ENCODE measurements at places on chromosomes 3 and 15. TPM values are rescaled to one million over a fixed set of nuclear protein-coding genes. Genes with fewer than 3 reads are reported as not detected.

The PRR20G gene
- not detected for polyA plus RNA-seq

- DNase-seq: no peak
These were observed 40.2 kb downstream of the SLMAP start for GRCh38 chr3:57796261-57796660.

- DNase-seq: no peak
These were observed 371.4 kb downstream of the SOX2 start for GRCh38 chr3:182083112-182083511.

DNA sequence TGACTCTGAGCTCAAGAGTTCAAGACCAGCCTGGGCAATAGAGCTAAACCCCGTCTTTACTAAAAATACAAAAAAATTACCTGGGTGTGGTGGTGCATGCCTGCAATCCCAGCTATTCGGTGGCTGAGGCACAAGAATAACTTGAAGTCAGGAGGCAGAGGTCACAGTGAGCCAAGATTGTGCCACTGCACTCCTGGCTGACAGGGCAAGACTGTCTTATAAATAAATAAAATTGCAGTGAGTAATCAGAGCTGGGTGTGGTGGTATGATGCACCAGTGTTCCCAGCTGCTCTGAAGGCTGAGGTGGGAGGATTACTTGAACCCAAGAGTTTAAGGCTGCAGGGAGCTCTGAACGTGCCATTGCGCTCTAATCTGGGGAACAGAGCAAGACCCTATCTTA is 55.9 kb upstream of the GCNT3 start:
- no peak for DNase-seq

- no peak for DNase-seq
These were observed 290.4 kb upstream of the C2CD4B start for GRCh38 chr15:62455441-62455921.

The CFAP92 gene
- polyA plus RNA-seq: 0.48 TPM

DNA sequence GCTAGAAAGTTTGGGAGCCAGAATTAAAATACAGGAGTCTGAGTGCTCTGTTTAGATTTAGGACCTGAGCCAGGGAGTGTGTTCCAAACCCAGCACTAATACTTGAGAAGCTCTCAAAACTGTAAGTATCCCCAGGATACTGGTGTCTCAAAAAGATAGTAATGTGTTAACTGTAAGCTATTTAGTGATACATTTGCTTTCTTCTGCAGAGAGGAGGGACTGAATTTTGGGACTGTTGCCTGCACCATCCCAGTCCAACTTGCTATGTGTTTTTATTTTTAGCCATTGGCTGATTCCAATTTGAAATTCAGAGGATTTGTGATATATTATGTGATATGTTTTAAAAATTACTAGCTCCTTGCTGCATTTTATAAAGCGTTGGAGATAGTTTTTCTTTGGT is 31.5 kb downstream of the UBE2E1 start:
- no peak for DNase-seq

The IL17RB gene
- 0.70 TPM for polyA plus RNA-seq

DNA sequence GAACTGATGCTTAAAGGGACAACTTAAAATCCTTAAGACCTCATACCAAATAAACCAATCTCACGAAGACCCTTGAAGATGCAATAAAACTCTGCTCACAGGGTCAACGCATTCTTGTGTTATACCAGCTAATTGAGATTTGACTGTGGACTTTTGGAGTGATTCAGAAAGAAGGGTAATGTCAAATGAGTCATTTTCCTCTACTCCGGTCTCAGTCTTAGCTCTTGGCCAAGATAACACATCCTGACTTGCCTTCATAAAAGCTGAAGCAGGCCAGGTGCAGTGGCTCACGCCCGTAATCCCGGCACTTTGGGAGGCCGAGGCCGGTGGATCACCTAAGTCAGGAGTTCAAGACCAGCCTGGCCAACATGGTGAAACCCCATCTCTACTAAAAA is 3.8 kb downstream of the PKM start:
- peak; percentile 61 for DNase-seq

The COX17 gene
- polyA plus RNA-seq: 253 TPM

- no peak for DNase-seq
These were observed 22.9 kb downstream of the EPHB3 start for GRCh38 chr3:184584464-184584891.

- no peak for DNase-seq
These were observed 12.1 kb downstream of the EPHB1 start for GRCh38 chr3:134807189-134807588.

- no peak for DNase-seq
These were observed 22.7 kb upstream of the IREB2 start for GRCh38 chr15:78415284-78415683.

The RGMA gene
- polyA plus RNA-seq: 0.75 TPM

DNA sequence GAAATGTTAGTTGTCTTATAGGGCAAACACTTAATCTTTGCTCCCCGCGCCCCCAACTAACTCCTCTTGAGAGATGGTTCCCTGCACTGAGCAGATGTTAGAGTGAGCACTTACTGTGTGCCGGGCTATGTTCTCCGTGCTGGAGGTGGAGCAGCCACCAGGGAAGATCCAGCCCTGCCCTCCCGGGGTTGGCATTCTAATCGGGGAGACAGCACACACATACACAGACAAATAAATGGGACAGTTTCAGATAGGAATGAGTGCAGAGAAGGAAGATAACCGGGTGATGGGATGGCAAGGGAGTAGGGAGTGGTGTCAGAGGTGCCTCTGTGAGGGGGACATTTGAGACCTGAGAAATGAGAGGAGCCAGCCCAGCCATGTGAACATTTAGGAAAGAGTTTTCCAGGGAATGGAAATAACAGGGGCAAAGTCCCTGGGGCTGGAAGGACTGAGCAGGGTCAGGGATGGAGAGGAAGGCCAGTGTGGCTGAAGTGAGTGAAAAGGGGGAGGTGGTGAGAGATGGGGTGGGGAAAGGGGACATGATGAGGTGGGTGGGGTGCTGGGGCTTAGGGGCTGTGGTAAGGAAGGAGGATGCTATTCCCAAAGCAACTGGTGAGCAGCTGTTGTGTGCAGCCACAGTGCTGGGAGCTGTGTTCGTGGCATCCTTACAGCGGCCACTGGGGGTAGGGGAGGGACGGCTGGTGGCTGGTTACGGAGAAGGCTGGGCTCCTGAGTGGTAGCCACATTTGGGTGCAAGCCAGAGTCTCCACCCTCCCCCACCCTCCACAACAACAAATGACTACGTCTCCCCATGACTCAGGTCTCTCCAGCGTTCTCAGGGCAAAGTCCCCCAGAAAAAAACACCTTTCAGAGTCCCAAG is 15.4 kb upstream of the FGD5 start:
- no peak for DNase-seq

The CTXN2 gene
- 0.03 TPM for polyA plus RNA-seq

DNA sequence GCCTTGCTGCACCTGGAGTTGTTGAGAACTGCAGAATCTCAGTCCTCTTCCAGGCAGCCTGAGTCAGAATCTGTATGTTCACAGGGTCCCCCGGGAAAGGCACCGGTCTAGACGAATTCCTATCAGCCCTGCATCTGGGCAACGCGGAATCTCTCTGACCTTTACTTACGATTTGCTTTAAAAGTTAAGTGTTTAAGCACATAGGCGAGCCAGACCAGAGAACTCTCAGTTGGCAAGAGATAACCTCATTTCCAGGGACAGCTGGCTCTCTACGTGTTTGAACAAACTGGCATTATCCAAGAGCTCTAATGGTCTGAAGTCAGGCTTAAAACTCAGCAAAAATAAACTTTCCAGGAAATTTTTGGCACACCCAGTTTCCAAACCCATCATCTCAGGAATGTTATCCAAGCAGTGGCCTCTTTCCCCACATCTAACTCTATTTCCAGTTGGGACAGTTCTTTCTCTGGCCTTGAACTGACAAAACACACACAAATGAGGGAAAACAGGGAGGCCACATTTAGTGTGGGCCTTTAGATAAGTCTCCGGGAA is 53.4 kb downstream of the HES1 start:
- peak; percentile 44 for DNase-seq

- DNase-seq: no peak
These were observed 120.2 kb downstream of the NEDD4 start for GRCh38 chr15:55873024-55873720.

- no peak for DNase-seq
These were observed 238.0 kb upstream of the LRIG1 start for GRCh38 chr3:66738625-66739365.

The CCK gene
- polyA plus RNA-seq: 0.46 TPM

- no peak for DNase-seq
These were observed 90.1 kb downstream of the AAGAB start for GRCh38 chr15:67164401-67164791.

GRCh38 chr3:126360714-126361060 is 3.5 kb upstream of the KLF15 start:
- no peak for DNase-seq

The ALDH1L1 gene
- 22.0 TPM for polyA plus RNA-seq

- DNase-seq: no peak
These were observed 132.5 kb downstream of the DOCK3 start for GRCh38 chr3:50807266-50807665.

The SLC25A26 gene
- 16.5 TPM for polyA plus RNA-seq

DNA sequence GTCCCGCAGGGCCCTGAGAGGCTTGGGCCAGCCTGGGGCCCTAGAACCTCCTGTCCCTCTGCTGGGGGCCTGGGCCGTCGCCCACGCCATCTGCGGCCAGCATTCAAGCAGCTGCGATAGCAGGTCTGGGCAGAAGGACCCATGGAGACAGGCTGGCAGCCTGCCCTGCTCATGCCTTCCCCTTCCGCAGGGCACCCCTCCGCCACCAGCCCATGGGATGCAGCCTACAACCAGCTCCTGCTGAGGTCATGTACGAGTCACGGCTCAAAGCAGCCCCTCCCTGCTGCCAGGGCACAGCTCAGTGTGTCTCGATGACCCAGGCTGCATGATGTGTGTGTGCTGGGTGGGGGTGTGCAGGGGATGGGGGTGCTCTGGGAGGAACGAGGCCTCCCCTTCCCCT is 27.8 kb downstream of the DUSP7 start:
- DNase-seq: peak; percentile 75

- no peak for DNase-seq
These were observed 58.9 kb upstream of the FURIN start for GRCh38 chr15:90809536-90809935.

The FLNB gene
- polyA plus RNA-seq: 94.9 TPM

GRCh38 chr3:178749471-178749870 is 213.2 kb downstream of the KCNMB2 start:
- no peak for DNase-seq

- DNase-seq: no peak
These were observed at the start of gene BTLA for GRCh38 chr3:112498914-112499711. Gene BTLA, minus strand, starts transcription at chr3:112499472. Its CDS starts 114 bp downstream, at chr3:112499358.

GRCh38 chr3:50201573-50202315 is 3.3 kb upstream of the SLC38A3 start:
- no peak for DNase-seq

GRCh38 chr3:72142028-72142427 is 357.1 kb upstream of the PROK2 start:
- no peak for DNase-seq

The MME gene
- polyA plus RNA-seq: 0.31 TPM

Measured in adrenal gland (tissue), 19 donors.